Left renal cortex interstitium (tissue), 4 donors: ENCODE measurements at places on chromosomes 16 and 17.

DNA sequence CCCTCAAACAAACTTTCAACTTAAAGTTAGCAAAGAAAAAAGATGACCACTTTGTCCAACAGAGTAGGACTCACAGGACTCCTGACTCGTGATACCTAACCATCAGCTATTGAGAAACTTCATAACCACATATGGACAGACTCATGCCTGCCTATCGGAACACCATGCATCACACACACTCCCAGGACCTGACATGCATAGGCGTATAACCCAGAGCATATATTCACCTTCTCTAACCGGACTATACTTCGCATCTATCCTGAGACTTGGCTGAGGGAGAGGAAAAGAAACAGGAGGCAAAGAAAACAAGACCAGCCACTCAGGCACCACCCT lies 2.2 kb downstream of the PIP4K2B start:
- no peak for DNase-seq

GRCh38 chr17:50988427-50988826 lies 122.3 kb upstream of the TOB1 start:
- no peak for DNase-seq

DNA sequence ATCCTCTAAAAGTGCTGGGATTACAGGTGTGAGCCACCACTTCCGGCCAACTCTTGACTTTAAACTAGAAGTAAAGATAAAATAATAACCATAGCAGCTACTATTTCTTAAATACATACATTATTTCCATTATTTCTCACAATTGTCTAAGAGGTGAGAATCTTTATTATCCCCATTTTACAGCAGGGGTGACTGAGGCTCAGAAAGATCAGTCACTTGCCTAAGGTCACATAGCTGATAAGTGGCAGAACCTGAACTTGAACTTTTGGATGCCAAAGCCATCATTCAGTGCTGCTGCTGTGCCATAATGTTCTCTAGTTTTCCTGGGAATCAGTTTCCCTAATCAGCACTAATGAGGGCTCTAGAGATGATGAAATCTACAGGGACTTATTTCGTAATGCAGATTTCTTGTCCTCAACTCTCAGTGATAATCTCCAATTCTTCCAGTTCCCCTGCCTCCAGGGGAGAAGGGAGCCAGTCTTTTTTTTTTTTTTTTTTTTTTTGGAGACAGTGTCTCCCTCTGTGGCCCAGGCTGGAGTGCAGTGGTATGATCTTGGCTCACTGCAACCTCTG lies 25.2 kb upstream of the GPRC5B start:
- DNase-seq: no peak

DNA sequence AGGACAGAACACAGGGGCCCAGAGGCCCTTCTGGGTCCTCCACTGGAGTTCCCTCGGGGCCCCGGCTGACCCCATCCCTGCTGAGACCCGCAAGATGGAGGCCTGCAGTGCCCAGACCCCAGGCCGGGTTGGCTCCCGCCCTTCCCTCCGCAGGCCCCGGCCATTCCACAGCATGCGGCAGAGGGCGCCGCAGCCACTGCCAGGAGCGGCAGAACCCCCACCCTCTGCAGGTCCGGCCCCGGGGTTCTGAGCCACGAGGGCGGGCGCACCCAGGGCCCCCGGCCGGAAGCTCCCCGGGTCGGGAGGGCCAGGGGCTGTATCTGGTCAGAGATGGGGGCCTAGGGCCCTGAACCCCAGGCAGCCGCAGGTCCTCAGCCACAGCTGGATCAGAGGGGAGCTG lies 2.4 kb upstream of the PERCC1 start:
- DNase-seq: no peak
